ENCODE measurements at places on chromosomes 13 and 19.

DNA sequence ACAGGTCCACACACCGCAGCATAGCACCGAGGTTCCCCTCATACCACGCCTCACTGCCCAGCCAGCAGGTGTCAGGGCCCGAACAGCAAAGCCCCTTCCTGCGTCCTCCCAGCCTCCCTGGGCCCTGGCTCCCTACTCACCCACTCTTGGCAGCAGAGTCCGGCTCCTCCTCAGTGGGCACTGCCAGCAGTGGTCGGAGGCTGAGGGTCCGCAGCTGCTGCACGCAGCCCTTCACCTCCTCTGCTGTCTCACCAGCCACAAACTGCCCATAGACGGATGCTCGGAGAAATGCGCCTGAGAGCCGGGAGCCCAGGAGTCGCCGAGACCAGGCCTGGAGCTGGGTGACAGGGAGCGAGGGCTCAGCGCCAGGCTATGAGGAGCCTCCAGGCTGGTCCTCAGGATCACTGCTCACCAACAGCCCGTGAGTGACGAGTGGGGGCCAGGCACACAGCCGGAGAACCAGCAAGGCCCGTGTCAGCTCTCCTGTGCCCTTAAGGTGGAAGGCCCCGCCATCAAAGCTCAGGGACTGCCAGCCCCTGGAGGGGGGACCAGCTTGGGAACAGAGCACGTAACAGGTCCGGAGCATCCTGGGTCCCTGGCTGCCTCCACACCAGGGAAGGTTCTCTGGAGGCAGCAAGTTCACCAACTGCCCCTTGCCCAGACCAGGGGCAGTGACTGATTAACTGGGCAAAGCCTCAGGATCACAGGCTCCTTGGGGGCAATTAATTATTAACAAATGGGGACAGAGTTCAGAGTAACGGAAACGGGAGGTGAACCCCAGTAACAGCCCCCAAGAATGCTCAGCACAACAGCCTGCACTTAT, at the start of gene PRODH2:
Gene PRODH2, minus strand, starts transcription at position 626 of the 823 bp plus-strand sequence. Its CDS starts 40 bp downstream, at position 586.
- DNase-seq = no peak

- no peak for DNase-seq
These were observed 140.1 kb downstream of the RGCC start for GRCh38 chr13:41597348-41598041.

DNA sequence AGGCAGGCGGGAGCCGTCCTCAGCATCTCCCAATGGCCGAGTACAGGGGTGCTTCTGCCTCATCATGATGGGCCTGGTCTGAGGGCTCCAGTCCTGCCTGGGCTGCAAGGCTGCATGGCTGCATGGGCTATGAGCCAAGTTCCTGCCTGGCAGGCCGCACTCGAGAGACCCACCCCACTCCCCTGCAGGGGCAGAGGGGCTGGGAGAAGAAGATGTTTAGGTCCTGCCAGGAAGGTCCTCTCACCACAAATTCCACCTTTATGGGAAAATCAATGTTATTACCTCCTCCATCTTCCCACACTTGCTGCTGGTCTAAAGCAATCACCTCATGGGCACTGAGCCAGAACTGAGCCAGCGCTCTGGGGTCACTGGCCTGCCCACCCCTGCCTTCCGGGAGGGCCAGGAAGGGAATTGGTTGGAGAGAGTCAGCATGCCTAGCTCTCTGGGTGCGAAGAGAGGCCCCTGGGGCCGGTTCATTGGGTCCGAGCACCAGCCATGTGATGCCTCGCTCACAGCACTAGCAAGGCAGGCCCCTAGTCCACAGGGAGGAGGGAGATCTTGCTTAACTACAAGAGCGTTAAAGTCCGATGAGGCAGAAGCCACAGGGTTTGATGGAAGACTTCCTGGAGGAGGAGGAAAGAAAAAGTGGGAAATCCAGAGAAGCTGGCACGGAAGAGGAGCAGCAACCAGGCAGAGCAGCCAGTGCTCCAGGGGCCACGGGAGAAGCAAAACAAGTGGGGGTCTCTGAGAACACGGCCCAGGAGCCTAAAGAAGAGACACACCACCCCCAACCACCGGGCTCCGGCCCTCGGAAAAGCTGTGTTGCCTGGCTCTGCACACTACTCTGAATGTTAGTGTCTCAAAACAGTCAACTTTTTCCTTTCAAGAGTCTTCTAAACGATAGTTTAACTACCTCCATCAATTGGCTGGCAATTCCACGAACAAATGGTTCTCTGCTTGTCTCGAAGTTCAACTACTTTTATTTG, 63.1 kb downstream of the CEBPG start:
- no peak for DNase-seq

DNA sequence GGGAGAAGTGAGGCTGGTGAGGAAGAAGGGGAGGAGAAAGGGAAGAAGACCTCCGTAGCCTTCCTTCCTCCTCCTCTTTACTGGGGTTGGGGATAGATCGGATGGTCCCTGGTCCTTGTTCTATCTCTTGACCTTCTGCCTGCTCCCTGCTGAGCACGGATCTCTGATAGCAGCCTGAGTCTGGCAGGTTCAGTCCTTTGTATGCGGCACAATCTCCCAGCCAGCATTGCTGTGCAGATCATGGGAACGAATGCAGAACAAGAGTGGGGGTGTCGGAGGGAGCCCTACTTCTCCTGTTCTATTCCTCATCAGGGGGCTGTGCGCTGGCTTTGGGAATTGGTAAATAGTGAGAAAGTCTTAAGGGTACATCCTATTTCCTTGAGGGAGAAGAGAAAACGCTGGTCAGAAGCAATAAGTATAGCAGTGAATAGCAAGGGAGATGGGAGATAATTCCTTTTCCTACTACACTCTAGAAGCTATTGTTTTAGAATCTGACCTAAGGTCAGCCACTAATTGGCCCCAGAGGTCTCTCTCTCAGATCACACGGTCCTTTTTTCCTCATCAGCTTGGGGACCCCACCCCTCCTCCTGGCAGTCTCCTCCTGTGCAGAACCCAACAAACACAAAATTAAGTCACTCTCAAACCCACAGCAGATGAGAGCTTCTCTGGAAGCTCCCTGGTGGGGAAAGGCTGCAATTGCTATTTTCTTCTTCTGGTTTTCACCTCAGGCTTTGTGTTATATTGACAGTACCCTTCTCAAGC, 41.0 kb downstream of the KL start:
- no peak for DNase-seq

GRCh38 chr13:27942972-27943371, 23.2 kb downstream of the PDX1 start:
- DNase-seq = no peak

DNA sequence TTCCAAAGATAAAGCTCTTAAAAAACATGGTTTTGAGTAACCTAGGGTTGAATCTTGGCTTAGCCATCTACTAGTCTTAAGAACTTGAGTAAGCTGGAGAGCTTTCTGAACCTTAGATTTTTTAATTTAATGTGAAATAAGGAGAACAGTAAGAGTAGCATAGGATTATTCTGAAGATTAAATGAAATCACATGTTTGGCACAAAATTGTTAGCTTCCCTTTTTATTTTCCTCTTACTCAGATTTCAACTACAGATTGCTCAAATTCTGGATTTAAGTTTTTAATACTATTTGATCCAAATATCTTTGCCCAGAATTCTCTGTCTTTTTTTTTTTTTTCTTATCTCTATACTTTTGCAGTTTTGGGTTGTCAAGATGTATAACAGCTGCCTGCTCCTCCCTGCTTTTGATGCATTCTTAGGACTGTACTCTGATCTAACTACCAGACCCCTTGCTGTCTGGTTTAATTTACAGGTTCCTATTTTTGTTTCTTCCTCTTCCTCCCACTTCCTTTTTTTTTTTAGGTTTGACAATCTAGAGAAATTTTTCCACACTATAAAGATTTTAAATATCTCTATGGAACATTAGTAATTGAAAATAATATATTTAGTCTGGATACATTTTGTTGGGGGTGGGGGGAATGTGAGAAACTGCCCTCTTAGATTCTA, 12.3 kb downstream of the POMP start:
- no peak for DNase-seq

GRCh38 chr19:56896095-56896494, 55.6 kb upstream of the PEG3 start:
- DNase-seq = no peak

DNA sequence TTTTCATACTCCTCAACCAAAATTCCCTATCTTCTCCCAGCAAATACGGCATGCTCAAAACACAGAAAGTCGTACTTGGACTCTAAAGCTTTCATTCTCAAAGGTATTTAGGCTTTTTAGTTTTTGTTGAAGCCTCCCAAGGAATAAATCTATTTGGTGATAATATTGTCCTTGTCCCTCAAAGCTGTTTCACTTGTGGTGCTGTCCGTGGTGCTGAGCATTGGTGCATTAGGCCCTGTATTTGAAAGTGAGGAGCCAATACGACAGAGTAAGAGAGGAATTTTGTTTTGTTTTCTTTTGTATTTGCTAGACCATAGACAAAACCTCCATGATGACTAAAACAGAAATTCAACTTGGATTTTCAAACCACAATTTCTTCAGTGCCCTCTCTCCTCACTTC, 3.2 kb upstream of the LGALS13 start:
- no peak for DNase-seq

GRCh38 chr13:84670245-84670644, 788.0 kb upstream of the SLITRK1 start:
- no peak for DNase-seq

- DNase-seq = no peak
These were observed 352.6 kb downstream of the ENOX1 start for GRCh38 chr13:43434191-43434590.
